Activated CD8-positive, alpha-beta T cell treated with anti-CD3 and anti-CD28 coated beads for 36 hours (primary cell): ENCODE measurements at places on chromosomes 12 and 14. TPM values are rescaled to one million over a fixed set of nuclear protein-coding genes. Genes with fewer than 3 reads are reported as not detected.

TC2N gene
- total RNA-seq, result 28.5 TPM

TCTN1 gene
- total RNA-seq, result 7.9 TPM

USP44 gene
- 15.5 TPM for total RNA-seq

SARNP gene
- total RNA-seq, result 93.9 TPM

RFX4 gene
- total RNA-seq, result not detected

GAPDH gene
- total RNA-seq, result 9,109 TPM

DNAJC22 gene
- total RNA-seq, result 0.14 TPM

CCDC197 gene
- total RNA-seq, result not detected

DYRK2 gene
- total RNA-seq, result 33.7 TPM

DNAH10 gene
- total RNA-seq, result 0.43 TPM

GPR84 gene
- not detected for total RNA-seq

CCDC175 gene
- not detected for total RNA-seq

OR6C75 gene
- not detected for total RNA-seq

ASIC1 gene
- total RNA-seq, result 14.3 TPM

P3H3 gene
- 2.3 TPM for total RNA-seq

DNA sequence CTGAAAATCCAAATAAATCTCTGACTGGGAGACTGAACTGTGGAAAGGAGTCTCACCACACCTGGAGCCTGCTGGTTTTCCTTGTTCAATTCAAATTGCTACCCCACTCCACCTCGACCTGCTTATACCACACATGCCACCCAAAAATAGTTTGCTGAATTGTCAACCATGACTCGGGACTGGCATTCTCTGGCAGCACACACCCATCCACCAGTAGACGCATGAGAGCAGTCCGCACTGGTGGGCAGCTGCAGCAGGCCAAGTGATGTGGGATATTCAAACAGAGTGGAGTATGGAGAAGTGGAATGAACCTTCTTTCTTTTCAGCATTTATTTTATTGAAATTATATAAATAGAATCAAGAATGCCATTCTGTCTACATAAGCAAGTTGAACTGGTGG is 38.7 kb upstream of the SYCP3 start:
- peaks cover 23% of the 10 kb centered on the region for H3K4me1 ChIP-seq
- no peak overlapping the region for H3K4me3 ChIP-seq
- peaks cover 35% of the 10 kb centered on the region for H3K36me3 ChIP-seq
- peak overlapping the region; percentile 9 for H3K27ac ChIP-seq

- H3K27ac ChIP-seq, result no peak overlapping the region
- H3K4me3 ChIP-seq, result no peak overlapping the region
- no peaks in the 10 kb centered on the region for H3K4me1 ChIP-seq
- no peaks in the 10 kb centered on the region for H3K36me3 ChIP-seq
- no peak for DNase-seq
These were observed 211.0 kb downstream of the RBM19 start for GRCh38 chr12:113755098-113755497.

GRCh38 chr12:11953523-11953922 is 117.2 kb upstream of the BCL2L14 start:
- H3K27ac ChIP-seq, result no peak overlapping the region
- H3K36me3 ChIP-seq, result no peaks in the 10 kb centered on the region
- no peak overlapping the region for H3K4me3 ChIP-seq
- DNase-seq, result no peak
- peaks cover 24% of the 10 kb centered on the region for H3K27me3 ChIP-seq
- peaks cover 23% of the 10 kb centered on the region for H3K4me1 ChIP-seq

DNA sequence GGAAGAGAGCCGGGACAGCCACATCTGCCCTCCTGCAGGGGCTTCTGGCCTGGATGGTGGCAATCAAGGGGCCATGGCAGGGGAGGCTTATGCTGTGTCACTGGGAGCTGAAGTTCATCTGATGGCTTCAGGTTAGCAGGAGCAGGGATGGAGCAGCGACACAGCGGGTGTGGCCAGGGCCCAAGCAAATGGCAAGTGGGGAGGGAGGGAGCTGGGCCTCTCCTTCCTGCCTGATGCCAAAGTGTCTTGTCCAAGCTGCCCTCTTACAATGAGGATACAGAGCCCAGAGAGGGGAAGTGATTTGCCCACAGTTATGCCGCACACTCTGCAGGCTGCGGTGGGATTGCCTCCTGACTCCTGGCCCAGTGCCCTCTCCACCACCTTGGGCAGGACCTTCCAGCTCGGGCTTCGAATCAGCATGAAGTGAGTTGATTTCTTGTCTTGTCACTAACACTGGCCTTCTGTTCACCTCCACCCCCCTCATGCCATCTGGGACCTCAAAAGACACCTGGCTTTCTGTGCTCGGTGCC is 51.3 kb downstream of the IQSEC3 start:
- peaks cover 4% of the 10 kb centered on the region for H3K27me3 ChIP-seq
- no peaks in the 10 kb centered on the region for H3K4me1 ChIP-seq
- H3K4me3 ChIP-seq, result no peak overlapping the region
- no peaks in the 10 kb centered on the region for H3K36me3 ChIP-seq
- no peak overlapping the region for H3K27ac ChIP-seq
- DNase-seq, result no peak

GRCh38 chr12:115761784-115762183 is 515.7 kb downstream of the MED13L start:
- no peaks in the 10 kb centered on the region for H3K36me3 ChIP-seq
- H3K27me3 ChIP-seq, result peaks cover 6% of the 10 kb centered on the region
- no peak overlapping the region for H3K4me3 ChIP-seq

- no peak overlapping the region for H3K27ac ChIP-seq
- peaks cover 2% of the 10 kb centered on the region for H3K27me3 ChIP-seq
- no peak overlapping the region for H3K4me3 ChIP-seq
These were observed 90.8 kb downstream of the EML1 start for GRCh38 chr14:99883866-99884650.

- no peaks in the 10 kb centered on the region for H3K36me3 ChIP-seq
- peaks cover 11% of the 10 kb centered on the region for H3K27me3 ChIP-seq
- DNase-seq, result no peak
- no peak overlapping the region for H3K4me3 ChIP-seq
- no peaks in the 10 kb centered on the region for H3K4me1 ChIP-seq
- no peak overlapping the region for H3K27ac ChIP-seq
These were observed 10.4 kb upstream of the RND1 start for GRCh38 chr12:48875944-48876515.

DNA sequence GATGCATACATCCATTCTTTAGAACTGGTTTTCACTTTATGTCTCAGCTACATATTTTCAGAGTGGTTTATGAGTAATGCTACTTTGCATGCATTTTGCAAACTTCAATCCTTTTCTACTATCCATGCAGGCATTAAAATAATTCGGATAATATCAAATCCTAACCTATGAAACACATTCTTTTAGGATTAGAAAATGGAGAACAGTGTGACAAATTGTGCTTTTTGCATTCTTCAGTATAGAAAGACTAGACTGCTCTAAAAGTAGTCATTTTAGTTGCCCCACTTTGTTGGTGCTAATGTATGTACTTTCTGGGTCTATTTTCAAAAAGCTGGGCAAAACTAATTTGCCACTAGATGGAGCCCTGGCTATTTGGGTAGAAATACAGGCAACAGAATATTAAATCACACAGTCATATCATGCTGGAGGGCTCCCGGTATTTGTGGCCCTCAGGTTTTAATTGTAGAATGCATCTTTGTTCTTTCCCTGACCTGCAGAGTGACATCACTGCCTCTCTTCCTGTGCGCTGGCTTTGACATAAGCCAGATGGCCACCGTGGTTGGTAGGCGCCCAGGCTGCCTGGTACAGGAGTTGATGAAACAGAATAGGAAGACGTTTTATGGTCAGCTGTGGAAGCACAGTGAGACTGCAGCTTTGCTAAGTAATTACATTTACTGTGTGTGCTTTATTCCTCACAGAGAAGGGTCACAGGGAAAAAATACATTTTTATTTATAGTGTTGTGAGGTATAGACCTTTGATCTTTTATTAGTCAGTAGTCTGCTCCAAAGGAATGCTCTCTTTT is 28.1 kb downstream of the MSRB3 start:
- H3K27me3 ChIP-seq, result peaks cover 12% of the 10 kb centered on the region
- H3K4me1 ChIP-seq, result peaks cover 5% of the 10 kb centered on the region
- peak; percentile 11 for DNase-seq
- no peak overlapping the region for H3K27ac ChIP-seq

GRCh38 chr12:28899951-28900350 is 249.1 kb upstream of the FAR2 start:
- H3K27ac ChIP-seq, result no peak overlapping the region
- no peaks in the 10 kb centered on the region for H3K27me3 ChIP-seq
- H3K4me1 ChIP-seq, result no peaks in the 10 kb centered on the region
- DNase-seq, result no peak

- H3K36me3 ChIP-seq, result no peaks in the 10 kb centered on the region
- no peak for DNase-seq
- H3K27me3 ChIP-seq, result no peaks in the 10 kb centered on the region
These were observed 544.0 kb downstream of the CCER1 start for GRCh38 chr12:90410962-90411361.

- H3K27ac ChIP-seq, result no peak overlapping the region
- DNase-seq, result no peak
- peaks cover 17% of the 10 kb centered on the region for H3K4me1 ChIP-seq
These were observed 32.1 kb downstream of the ZFP36L1 start for GRCh38 chr14:68760761-68761160.

DNA sequence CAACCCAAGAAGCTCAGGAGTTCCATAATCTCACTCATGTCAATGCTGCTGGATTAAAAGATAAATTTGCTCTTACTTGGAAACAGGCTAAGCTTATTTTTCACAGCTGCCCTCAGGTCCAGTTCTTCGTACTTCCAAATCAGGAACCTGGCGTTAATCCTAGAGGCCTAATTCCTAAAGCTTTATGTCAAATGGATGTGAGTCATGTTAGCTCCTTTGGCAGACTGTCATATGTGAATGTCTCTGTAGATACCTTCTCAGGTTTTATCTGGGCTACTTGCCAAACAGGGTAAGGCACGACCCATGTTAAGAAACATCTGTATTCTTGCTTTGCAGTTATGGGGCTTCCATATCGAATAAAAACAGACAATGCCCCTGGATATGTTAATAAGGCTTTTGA is 504.6 kb downstream of the ALG10 start:
- no peaks in the 10 kb centered on the region for H3K36me3 ChIP-seq
- no peak for DNase-seq
- no peaks in the 10 kb centered on the region for H3K4me1 ChIP-seq
- H3K27ac ChIP-seq, result no peak overlapping the region

GRCh38 chr12:54139019-54139418 is 49.8 kb downstream of the SMUG1 start:
- no peak for DNase-seq
- H3K4me3 ChIP-seq, result no peak overlapping the region
- H3K36me3 ChIP-seq, result no peaks in the 10 kb centered on the region
- no peaks in the 10 kb centered on the region for H3K4me1 ChIP-seq

DNA sequence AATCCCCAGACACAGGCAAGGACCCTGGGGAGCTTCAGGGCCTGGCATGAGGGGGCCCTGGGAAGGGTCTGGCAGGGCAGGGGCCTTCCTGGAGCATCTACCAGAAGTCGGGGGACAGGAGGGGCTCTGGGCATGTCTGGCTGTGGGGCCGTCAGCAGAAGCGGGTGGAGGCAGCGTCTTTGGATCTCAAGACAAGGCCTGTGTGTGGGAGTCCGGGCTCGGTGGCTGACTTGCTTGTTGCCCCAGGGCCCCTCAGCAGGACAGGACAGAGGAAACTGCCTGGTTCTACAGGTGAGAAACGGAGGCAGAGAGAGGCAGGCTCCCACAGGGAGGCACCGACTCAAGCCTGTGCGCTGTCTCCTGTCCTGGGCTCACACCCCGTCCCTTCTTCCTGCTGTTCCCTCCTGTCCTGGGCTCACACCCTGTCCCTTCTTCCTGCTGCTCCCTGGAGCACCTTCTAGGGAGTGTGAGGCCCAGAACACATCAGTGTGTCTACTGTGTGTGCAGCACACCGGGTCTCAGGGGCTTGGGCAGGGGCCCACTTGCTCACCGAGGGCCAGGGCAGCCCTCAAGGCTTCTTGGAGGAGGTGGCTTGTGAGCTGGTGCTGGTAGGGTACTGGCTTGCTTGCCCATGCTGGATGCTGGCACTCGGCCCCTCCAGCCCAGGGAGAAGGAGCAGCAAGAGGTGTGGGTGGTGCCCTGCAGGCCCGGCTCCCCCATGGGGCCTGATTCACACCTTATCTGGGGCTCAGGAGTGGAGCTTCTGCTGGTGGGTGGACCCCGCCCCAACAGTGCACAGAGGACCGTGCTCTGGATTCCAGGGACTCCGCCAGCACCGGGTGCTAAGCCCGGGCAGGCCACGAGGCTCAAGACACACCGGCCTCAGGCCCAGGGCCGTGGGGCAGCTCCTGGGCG is 14.9 kb downstream of the ASPG start:
- DNase-seq, result no peak
- H3K4me3 ChIP-seq, result no peak overlapping the region
- H3K27me3 ChIP-seq, result no peaks in the 10 kb centered on the region
- no peak overlapping the region for H3K27ac ChIP-seq
- no peaks in the 10 kb centered on the region for H3K4me1 ChIP-seq
- H3K36me3 ChIP-seq, result no peaks in the 10 kb centered on the region

- peak overlapping the region; percentile 98 for H3K4me3 ChIP-seq
- H3K27me3 ChIP-seq, result no peaks in the 10 kb centered on the region
- H3K27ac ChIP-seq, result peak overlapping the region; percentile 96
- peaks cover 8% of the 10 kb centered on the region for H3K36me3 ChIP-seq
- DNase-seq, result no peak
These were observed 1.0 kb downstream of the RNF41 start for GRCh38 chr12:56220611-56221231.

GRCh38 chr14:44383636-44384035 is 123.4 kb downstream of the FSCB start:
- H3K27me3 ChIP-seq, result no peaks in the 10 kb centered on the region

GRCh38 chr12:16285586-16285985 is 8.1 kb upstream of the SLC15A5 start:
- no peak for DNase-seq
- H3K27ac ChIP-seq, result no peak overlapping the region
- no peaks in the 10 kb centered on the region for H3K27me3 ChIP-seq
- no peak overlapping the region for H3K4me3 ChIP-seq
- H3K36me3 ChIP-seq, result no peaks in the 10 kb centered on the region

DNA sequence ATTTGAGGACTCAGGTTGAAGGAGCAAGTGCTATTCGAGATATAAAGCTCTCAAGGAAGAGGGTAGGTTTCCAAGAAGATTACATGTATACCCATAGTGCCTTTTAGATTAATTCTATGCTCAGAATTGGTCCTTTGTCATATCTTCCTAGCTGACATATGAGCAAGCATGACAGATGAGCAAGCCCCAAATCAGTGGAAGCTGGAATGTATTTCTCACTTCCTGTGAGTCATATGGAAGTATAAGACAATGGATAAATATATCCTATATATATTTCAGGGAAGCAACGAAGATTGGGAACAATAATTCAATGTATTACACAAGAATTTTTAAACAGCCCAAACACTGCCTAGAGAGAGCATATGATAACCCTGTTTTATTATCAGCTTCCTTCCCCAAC is 674.1 kb upstream of the ATXN7L3B start:
- no peaks in the 10 kb centered on the region for H3K36me3 ChIP-seq
- H3K27me3 ChIP-seq, result no peaks in the 10 kb centered on the region
- H3K4me1 ChIP-seq, result no peaks in the 10 kb centered on the region
- H3K27ac ChIP-seq, result no peak overlapping the region
- no peak for DNase-seq
- H3K4me3 ChIP-seq, result no peak overlapping the region
